Breast epithelium (tissue), 4 donors: ENCODE measurements at places on chromosomes 12 and 14.

- no peaks in the 10 kb centered on the region for H3K36me3 ChIP-seq
- no peak overlapping the region for H3K4me3 ChIP-seq
- H3K27ac ChIP-seq = no peak overlapping the region
- no peaks in the 10 kb centered on the region for H3K27me3 ChIP-seq
- no peak for DNase-seq
Measured at GRCh38 chr14:75738192-75738591, 77.1 kb downstream of the TTLL5 start.

- no peak for DNase-seq
- no peaks in the 10 kb centered on the region for H3K27me3 ChIP-seq
- no peaks in the 10 kb centered on the region for H3K36me3 ChIP-seq
- no peak overlapping the region for H3K27ac ChIP-seq
Measured at GRCh38 chr12:41409628-41410027, 221.5 kb downstream of the PDZRN4 start.

DNA sequence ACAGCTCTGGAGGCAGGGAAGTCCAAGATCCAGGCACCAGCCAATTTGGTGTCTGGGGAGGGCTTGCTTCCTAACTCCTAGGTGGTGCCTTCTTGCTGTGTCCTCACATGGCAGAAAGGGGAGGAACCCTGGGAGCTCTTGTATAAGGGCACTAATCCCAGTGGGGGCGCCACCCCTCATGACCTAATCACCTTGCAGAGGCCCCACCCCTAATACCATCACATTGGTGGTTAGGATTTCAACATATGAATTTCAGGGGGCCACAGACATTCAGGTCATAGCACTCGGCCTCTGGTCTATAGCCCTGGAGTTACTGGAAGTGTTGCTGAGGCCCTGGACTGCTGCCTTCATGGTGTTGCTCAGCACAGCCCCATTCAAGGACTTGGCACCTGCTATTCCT, 14.6 kb downstream of the PSMD9 start:
- DNase-seq = no peak
- H3K4me3 ChIP-seq = no peak overlapping the region
- H3K36me3 ChIP-seq = peaks cover 10% of the 10 kb centered on the region
- no peaks in the 10 kb centered on the region for H3K4me1 ChIP-seq
- H3K27ac ChIP-seq = no peak overlapping the region
- no peaks in the 10 kb centered on the region for H3K27me3 ChIP-seq

DNA sequence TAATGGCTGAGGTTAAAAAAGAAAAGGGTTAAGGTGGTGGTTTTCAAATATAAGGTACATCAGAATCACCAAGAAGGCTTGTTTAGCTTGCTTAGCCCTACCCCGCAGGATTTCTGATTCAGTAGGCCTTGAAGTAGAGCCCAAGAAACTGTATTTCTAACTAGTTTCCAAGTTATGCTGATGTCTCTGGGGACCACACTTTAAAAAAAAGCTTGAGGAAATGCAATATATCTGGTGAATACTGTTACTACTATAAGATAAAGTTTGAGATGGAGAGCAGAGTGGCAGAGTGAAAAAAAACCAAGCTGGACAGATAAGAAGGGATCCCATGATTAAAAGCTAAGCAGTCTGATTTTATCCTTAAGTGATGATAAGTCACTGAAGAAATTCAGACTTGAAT, 18.3 kb upstream of the GXYLT1 start:
- no peak overlapping the region for H3K4me3 ChIP-seq
- no peaks in the 10 kb centered on the region for H3K4me1 ChIP-seq
- no peak for DNase-seq
- peaks cover 5% of the 10 kb centered on the region for H3K36me3 ChIP-seq
